Lung microvascular endothelial cell (primary cell): ENCODE measurements at places on chromosomes 7 and 10.

- DNase-seq, result no peak
Observed at GRCh38 chr10:132978542-132978941, 36.2 kb upstream of the CFAP46 start.

DNA sequence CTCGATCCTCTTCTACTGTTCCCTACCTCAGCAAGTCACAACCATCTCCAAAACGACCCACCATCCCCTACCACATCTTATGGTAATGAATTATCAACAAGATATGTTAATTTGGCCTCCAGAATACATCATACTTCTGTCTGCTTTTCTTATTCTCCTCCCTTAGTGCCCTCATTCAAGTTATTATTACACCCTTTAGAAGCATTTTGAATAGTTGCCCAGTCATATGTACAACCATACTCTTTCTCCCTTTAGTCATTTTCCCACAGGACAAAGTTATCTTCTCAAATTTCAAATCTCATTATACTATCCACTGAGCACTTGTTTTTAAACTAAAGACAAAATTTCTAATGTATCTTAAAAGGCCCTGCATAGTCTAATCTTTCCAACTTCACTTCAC, 71.0 kb downstream of the GNAT3 start:
- no peak for DNase-seq

DNA sequence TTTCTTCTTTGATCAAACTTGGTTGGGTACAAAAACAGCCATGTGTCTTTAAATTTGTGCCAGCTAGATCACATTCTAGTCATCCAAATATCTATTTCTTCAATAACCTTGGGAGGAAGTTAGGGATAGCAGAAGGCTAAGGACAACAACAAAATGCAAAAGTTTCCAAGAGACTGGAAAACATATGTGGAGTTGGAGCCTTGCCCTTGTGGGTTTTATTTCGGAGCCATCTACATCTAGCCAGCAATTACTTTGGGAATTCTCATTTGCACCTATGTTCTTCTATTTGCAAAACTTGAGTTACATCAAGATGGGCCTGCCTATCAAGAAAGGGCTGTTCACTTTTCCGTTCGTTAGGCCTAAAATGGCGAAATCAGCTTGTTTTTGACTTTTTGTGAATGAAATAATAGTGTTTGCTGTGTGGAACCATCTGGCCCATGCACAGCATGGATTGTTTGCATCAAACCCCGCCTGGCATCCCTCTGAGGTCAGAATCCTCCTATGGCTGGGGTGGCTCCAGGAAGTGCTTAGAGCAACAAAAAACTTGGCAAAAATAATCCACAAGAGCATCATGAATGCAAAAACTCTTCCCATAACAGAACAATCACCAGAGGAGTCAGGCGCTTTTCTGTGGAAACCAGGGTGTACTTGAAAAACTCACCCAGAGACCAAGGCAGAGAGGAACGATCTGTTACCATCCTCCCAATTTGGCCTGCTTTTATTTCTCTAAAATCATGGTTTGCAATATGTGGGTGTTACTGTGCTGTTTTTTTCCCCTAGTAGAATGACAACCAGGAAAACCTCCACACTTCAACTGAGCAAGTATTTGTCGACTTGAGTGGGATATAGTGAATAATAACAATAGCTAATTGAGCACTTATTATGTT, 36.2 kb upstream of the XPNPEP1 start:
- DNase-seq, result peak; percentile 69

DNA sequence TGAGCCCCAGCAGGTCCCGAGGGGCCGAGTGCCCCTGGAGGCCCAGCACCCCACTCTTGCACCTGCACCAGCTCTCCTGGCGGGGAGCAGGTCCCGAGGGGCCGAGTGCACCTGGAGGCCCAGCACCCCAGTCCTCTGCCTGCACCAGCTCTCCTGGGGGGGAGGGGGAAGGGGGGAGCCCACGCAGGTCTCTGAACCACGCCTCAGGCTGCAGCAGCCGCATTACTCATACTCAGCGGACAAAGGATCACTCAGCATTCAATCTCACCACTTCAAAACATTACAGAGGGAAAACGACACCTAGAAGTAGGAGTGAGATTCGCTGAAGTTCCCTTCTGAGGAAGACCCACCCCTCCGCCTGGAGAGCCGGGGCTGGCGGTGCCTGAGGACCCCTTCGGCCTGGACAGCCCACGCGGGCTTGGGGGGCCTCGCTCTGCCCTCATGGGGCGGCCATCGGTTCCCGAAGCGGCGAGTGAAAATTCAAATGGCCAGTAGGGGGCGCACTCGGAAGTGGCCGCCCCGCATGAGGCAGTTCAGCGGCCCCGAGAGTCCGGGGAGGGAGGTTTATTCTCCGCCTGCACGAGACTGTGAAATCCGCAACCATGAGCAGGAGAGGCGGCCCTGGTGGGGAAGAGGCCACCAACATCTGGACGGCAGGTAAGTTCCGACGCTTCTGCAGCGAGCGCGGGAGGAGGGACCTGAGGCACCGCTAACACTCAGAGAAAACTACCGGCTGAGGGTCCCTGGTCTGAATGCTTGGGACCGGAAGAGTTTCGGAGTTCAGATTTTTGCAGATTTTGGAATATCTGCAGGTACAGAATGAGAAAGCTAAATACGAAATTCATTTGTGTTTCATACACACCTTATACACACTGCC, 1.1 kb upstream of the GPER1 start:
- DNase-seq, result peak; percentile 83

GRCh38 chr10:51176976-51177695, 102.8 kb downstream of the PRKG1 start:
- DNase-seq, result no peak

GRCh38 chr7:18515067-18515466, 19.5 kb downstream of the HDAC9 start:
- DNase-seq, result no peak

- DNase-seq, result peak; percentile 65
Observed at GRCh38 chr7:1193593-1194424, 33.8 kb upstream of the ZFAND2A start.

GRCh38 chr10:126369125-126369710, 19.1 kb downstream of the ADAM12 start:
- no peak for DNase-seq

DNA sequence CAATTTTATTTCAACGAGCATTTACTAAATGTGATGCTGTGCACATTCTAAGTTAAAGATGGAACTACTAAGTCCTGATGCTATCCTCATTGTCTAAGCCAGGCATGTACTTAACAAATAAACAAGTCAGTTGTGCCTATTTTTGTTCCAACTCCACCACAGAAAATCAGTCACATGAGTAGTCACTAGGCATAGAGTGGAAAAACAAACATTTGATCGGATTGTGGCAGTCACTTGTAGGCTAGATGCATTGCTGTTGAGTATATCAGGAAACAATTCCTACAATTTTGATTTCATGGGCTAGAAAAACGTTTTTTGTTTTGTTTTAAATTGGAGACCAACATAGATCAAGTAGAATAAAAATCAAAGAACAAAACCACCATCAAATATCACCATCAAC, 177.6 kb upstream of the SLC25A13 start:
- no peak for DNase-seq

GRCh38 chr7:20076835-20077234, 140.3 kb downstream of the MACC1 start:
- DNase-seq, result no peak

- DNase-seq, result no peak
Observed at GRCh38 chr7:136869001-136869961, 829 bp downstream of the CHRM2 start.

DNA sequence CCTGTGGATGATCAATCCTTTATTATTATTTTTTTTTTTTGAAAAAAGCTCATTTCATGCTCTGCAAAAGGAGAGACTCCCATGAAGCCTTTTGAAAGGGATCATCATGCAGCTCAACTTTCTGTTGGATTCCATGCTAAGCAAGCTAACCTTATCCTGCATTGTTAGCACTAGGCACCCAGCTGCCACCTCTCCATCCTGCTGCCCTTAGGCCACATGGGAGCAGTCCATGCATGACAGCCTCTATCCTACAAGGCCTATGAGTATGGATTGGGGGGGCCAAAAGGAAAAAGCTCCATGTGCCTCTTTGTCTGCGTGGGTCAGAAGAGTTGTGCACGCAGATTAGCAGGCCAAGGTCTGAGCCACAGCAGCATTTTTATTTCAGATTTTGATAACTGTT, 19.2 kb downstream of the SMNDC1 start:
- no peak for DNase-seq

DNA sequence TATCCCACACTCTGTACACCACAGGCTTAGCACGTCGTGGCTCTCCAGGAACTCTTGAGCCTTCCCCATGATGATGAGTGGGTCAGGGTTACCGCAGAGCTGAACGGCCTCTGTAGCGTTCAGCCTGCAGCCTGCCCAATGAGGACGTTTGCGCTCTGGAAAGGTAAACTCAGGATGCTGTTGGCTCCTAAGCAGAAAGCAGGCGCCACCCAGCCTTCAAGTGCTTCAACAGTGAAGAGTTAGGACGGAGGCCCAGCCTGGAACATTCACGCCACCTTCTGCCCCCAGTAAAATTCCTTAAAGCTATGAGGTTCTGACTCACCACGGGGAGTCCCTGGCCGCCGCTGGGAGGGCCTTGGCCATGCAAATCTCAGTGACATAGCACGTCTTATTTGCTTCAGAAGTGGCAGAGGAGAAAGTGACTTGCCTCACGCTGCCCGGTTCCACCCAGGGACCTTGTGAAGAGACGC, 161.5 kb upstream of the SH2B2 start:
- DNase-seq, result peak; percentile 53

- no peak for DNase-seq
Observed at GRCh38 chr10:7283246-7283645, 127.6 kb downstream of the SFMBT2 start.

DNA sequence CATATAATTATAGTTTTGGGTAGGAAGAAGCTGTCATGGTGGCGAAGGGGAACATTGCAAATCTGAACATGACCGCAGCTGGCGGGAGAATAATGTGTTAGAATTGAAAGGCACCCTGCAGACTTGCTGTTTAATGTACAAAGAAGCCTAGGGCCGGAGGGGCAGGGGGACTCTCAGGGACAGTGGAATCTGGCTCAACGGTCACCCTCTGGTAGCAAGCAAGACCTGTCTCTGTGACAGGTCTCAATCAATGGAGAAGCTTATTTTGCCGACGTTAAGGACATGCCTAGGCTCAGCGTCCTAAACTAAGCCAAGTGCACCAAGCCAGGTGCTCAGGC, 177.3 kb downstream of the NSUN6 start:
- no peak for DNase-seq

- DNase-seq, result no peak
Observed at GRCh38 chr10:19283285-19283684, 234.7 kb downstream of the MALRD1 start.

DNA sequence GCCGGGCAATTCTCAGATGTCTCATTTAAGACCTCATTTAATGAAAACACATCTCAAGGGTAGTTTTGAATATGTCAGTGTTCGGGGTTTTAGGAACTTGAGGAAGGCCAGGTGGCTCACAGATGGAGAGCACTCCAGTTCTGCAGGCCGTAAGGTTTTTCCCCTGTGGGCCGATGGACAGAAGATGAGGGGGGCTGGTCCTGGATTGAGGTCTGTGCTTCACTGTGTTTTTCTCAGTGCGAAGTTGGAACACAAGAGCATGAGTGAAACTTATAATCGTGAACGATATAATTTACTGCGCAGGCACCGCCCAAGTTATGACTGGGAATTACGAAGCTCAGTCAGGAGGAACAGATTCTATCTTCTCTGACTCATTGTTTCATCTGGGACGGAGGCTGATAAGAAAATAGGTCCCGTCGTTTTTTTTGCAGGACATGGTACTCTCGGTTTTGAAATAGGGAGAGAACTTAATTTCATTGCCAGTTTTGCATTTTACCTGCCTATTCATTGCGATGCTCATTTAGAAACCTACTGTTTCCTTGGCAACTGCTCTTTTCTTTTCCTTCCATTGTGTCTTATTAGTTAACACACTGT, 591.0 kb upstream of the PFKP start:
- DNase-seq, result no peak

GRCh38 chr10:97069576-97070362, 116.0 kb downstream of the SLIT1 start:
- DNase-seq, result no peak

GRCh38 chr10:100890673-100891317, 22.0 kb upstream of the SLF2 start:
- peak; percentile 93 for DNase-seq

DNA sequence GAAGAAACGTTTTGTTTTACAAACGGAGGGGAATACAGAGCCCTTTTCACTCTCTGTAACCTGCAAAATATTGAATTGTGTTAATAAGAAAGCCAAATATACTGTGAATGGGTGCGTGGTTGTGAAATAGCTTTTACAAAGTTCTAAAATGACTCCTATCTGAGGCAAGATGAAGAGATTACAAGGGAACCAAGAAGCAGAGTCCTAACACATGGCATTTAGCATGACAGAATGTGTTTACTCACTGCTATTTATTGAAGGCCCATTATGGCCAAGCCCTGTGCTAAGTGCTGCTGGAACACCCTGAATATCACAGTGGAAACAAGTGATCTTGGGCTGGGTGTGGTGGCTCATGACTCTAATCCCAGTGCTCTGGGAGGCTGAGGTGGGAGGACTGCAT, 12.9 kb downstream of the JCAD start:
- DNase-seq, result no peak
